ENCODE measurements at places on chromosomes 11 and 22. TPM values are rescaled to one million over a fixed set of nuclear protein-coding genes. Genes with fewer than 3 reads are reported as not detected.

The ANO9 gene
- total RNA-seq = not detected

The PLEKHB1 gene
- 2.5 TPM for total RNA-seq

The ANAPC15 gene
- 29.9 TPM for total RNA-seq

The MMP27 gene
- not detected for total RNA-seq

The GRAMD1B gene
- 5.5 TPM for total RNA-seq

The TRPM5 gene
- not detected for total RNA-seq

The HINFP gene
- total RNA-seq = 12.4 TPM

The MAJIN gene
- total RNA-seq = not detected

The IGF2 gene
- 0.11 TPM for total RNA-seq

The VEGFB gene
- 38.9 TPM for total RNA-seq

The VSIG10L2 gene
- total RNA-seq = 0.22 TPM

The COX8A gene
- total RNA-seq = 311 TPM

The GGT5 gene
- 1.9 TPM for total RNA-seq

The SEPTIN3 gene
- 0.37 TPM for total RNA-seq

The HBD gene
- total RNA-seq = 0.77 TPM

The TYR gene
- total RNA-seq = not detected

The LMO2 gene
- not detected for total RNA-seq

The CCDC157 gene
- total RNA-seq = 2.5 TPM

The SORL1 gene
- 10.6 TPM for total RNA-seq

The TECTA gene
- total RNA-seq = 0.87 TPM

The GAB2 gene
- 8.3 TPM for total RNA-seq

The EFCAB6 gene
- 3.6 TPM for total RNA-seq

The SC5D gene
- total RNA-seq = 62.6 TPM

The GUCY1A2 gene
- total RNA-seq = 1.7 TPM

The CRYAB gene
- total RNA-seq = 6.0 TPM

The NEFH gene
- 0.44 TPM for total RNA-seq

The WBP2NL gene
- 0.50 TPM for total RNA-seq

The RIC3 gene
- under 0.01 TPM for total RNA-seq

The SLC37A4 gene
- total RNA-seq = 13.7 TPM

The BIRC2 gene
- 64.2 TPM for total RNA-seq

The CCDC116 gene
- total RNA-seq = 0.22 TPM

The SCUBE1 gene
- total RNA-seq = not detected

The CSF2RB gene
- not detected for total RNA-seq

The C11orf87 gene
- total RNA-seq = not detected

The GLB1L3 gene
- total RNA-seq = not detected

The IFITM10 gene
- total RNA-seq = 0.89 TPM

The THY1 gene
- total RNA-seq = 162 TPM

The OR8A1 gene
- total RNA-seq = not detected

The MMP1 gene
- 221 TPM for total RNA-seq

The JHY gene
- total RNA-seq = 1.7 TPM

The OR52H1 gene
- 1.1 TPM for total RNA-seq

The ANO5 gene
- total RNA-seq = 0.44 TPM

The MPZL2 gene
- total RNA-seq = 0.25 TPM

The NAV2 gene
- total RNA-seq = 19.9 TPM
